ENCODE measurements at places on chromosomes 7 and 10.

GRCh38 chr7:125254566-125254965 lies 324.9 kb upstream of the POT1 start:
- no peak for DNase-seq

DNA sequence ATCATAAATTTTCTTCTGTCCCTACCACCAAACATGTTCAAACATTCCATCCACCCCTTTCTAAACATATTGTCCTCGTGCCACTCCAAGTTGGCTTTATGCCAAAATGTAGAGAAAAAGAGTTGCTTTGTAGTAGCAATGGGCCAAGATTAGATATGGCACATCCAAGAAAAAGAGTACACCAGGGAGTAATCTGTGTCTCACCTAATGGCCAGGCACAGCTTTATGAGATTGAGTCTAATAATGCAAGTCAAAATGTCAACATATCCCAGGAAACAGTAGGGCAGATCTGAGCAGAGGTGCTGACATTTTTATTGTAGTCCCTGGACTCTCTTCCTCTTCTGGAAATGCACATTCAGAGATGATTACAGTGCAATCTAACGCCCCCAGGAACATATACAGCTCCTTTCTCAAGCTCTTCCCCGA lies 5.7 kb upstream of the OR6V1 start:
- DNase-seq: no peak

- no peak for DNase-seq
These were observed 56.2 kb downstream of the XPNPEP1 start for GRCh38 chr10:109866995-109867635.

DNA sequence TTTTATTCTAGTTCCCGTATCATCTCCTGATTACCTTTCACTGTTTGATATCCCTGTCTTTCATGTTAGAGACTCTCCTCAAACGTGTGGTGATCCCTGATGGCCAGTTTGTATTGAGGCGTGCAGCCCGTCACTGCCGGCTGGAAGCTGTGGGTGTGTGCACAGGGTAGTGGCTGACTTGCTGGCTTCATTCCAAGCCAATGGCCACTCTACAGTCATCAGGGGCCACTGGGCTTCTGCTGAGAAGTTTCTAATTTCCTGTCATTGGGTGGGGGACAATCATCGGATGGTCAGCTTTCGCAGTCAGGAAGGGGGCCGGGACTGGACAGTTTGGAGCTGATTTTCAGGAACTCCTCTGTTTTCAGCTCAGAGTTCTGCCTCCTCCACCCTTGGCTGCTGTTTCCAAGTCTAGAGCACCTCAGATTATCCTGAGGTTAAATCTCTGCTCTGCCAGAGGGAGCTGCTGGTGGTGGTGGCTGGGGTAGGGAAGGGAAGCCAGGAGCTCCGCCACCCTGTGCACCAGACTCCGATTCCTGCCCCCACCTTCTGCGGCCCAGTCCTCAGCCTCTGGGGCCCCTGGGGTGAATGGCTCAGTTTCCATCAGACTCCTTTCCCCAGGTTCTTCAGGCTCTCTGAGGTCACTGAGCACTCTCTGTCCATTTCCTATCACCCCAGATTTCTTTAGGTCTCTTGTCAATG lies 34.9 kb downstream of the BAIAP2L1 start:
- no peak for DNase-seq

GRCh38 chr10:116133634-116134033 lies 139.4 kb downstream of the GFRA1 start:
- no peak for DNase-seq

- DNase-seq: no peak
These were observed 190.0 kb downstream of the PLXNA4 start for GRCh38 chr7:132386201-132386681.

DNA sequence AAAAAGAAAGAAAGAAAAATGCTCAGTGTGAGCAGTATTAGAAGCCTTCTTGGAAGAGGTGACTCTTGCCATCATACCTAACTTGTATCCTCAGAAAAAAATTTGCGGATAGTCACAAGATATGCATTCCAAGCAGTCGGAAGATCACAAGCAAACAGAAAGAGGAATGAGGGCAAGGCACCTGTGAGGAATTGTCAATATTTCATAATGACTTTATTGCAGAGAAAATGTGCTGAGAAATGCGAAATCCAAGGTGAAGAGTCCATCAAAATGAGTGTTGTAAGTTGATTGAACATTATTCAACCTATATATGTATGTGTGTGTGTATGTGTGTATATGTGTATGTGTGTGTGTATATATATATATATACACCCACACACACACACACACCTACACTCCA lies 1624.7 kb upstream of the LRRTM3 start:
- no peak for DNase-seq

DNA sequence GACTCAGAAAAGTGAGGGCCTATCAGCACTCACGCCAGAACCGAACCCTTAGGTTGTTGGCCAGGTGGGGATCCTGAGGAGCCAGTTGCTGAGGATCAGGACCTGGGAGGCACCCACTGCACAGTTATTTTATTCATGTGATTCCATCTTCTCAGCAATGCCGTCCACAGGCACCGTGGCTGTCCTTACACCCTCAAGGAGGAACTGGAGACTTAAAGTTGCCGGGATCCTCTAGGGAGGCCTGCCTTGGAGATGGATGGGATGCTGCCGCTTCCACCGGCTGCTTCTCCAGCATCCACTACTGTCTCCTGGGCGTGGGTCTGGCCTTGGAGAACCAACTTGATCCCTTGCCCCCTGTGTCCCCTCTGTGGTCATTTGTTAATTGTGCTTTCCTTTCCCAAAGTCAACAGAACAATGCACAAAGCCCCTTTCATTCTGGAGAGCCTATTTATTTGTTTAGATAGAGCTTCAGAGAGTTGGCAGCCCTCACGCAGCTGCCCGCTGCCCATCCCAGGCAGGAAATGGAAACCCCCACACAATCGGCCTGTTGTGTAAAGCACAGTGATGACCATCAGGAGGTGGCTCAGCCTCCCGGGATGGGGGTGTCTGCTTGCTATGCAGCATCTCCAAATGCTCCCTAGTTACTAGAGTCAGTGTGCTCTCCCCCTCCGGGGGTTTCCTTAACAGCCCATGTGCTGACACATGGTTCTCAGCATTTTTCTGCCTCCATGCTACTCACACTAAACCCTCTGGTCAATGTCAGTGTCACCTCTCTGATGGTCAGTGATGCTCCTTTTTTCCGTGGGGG lies 52.9 kb upstream of the IGFBP3 start:
- DNase-seq: no peak

DNA sequence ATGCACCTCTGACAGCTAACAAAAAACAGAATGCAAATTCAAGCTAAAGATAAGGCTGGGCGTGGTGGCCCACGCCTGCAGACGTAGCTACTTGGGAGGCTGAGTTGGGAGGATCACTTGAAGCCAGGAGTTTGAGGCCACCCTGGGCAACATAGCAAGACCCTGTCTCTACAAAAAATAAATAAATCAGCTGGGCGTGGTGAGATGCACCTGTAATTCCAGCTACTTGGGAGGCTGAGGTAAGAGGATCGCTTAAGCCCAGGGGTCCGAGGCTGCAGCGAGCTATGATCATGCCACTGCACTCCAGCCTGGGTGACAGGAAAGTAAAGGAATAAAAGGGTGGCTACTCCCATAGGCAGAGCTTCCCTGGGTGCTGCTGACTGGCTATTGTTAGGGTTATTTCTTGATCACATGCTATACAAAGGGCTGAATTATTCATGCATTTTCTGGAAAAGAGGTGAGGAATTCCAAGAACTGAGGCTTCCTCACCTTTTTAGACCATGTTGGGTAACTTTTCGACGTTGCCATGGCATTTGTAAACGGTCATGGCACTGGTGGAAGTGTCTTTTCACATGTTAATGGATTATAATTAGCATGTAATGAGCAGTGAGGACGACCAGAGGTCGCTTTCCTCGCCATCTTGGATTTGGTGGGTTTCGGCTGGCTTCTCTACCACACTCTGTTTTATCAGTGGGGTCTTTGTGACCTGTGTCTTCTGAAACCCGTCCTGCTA lies 6.9 kb upstream of the PSMG3 start:
- no peak for DNase-seq

GRCh38 chr10:71767420-71768035 lies 5.8 kb downstream of the VSIR start:
- no peak for DNase-seq

DNA sequence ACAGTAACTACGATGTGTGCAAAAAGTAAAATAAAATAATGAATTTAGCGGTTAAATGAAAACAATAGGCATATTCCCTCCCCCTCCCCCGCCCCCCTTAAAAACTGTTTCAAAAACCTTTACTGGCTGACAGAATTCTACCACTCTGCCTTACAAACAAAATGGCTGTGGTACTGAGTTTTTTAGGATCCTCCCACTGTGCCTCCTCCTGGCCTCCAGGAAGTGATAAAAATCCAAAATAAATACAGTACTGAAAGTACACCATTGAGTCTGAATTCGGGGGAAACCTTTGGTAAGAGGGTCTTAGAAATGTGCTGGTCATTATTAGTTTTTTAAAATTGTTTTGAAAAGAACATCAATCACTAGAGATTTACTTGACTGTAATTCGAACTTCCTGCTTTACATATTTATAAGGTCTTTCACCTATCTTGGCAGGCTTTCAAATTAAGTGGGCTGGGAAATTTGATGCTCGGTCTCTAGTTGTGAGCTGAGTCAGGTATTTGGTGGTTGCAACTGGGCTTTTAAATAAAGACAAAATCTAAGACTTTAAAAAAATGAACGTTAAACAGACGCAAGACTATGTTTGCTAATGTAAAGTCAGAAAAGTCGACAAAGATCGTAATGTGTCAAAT lies 32.5 kb upstream of the EPC1 start:
- DNase-seq: peak; percentile 59

GRCh38 chr10:18340496-18341051 lies 200.3 kb downstream of the CACNB2 start:
- no peak for DNase-seq

- DNase-seq: no peak
These were observed 39.5 kb upstream of the PFKP start for GRCh38 chr10:3027866-3028265.

- DNase-seq: no peak
These were observed 111.8 kb downstream of the HPSE2 start for GRCh38 chr10:99123851-99124250.

GRCh38 chr10:79376751-79377556 lies 29.7 kb downstream of the PPIF start:
- no peak for DNase-seq

- DNase-seq: no peak
These were observed 509.8 kb downstream of the SUGCT start for GRCh38 chr7:40644454-40645188.

- peak; percentile 55 for DNase-seq
These were observed 81.9 kb upstream of the DYNC1I1 start for GRCh38 chr7:95690367-95690947.

DNA sequence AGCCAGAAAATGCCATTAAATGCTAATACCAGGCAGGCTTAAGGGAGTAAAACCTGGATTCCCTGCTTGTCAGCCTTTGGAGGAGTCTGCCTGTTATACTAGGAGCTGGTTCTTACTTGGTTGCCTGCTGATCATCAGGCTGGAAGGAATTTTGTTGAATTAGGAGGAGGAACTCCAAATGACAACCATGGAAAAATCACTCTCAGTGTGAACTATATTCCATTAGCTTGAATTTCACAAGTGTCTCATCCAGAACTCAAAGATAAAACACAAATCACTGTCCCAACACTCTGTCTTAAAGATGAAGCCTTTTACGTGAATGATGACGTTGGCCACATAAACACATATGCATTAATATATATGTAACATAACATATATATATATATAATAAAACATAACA lies 238.9 kb upstream of the PLXDC2 start:
- DNase-seq: no peak

DNA sequence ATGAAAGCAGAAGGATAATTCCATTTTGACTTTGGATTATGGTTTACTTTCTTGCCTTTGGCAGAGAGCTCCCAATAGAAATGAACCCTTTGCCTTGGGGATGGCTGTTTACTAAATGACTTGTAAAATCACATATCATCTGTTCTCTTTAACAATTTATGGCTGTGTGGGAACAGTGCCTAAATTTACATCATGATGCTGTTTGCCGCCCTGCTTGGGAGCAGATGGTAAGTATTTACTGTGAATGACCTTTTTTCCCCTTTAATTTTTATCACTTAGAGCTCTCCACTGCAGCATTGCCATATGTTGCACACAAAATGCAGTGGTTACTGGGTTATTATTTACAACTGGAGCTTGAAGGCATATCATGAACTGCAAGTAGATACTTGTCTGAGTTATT lies 13.4 kb downstream of the HEPACAM2 start:
- peak; percentile 87 for DNase-seq

DNA sequence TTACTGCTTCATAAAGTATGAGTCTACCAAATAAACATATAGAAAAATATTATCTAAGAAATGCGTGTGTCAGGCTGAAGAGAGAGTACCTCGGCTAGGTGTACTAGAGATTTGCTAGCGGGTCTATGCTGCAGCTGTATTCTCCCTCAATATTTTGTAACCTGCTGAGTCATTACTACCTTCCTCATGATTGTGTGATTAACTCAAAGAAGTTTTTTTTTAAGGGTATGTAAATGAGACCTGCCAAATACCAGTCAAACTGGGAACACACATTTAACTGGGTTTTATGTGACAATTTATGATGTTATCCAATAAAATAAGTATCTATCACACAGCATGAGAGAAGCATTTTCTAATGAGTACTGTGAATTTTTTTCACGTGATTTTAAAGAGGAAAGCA lies 180.4 kb downstream of the RNF133 start:
- no peak for DNase-seq

GRCh38 chr10:87794285-87794684 lies 23.7 kb downstream of the ATAD1 start:
- DNase-seq: no peak

- no peak for DNase-seq
These were observed 104.0 kb downstream of the PON1 start for GRCh38 chr7:95220328-95220727.

DNA sequence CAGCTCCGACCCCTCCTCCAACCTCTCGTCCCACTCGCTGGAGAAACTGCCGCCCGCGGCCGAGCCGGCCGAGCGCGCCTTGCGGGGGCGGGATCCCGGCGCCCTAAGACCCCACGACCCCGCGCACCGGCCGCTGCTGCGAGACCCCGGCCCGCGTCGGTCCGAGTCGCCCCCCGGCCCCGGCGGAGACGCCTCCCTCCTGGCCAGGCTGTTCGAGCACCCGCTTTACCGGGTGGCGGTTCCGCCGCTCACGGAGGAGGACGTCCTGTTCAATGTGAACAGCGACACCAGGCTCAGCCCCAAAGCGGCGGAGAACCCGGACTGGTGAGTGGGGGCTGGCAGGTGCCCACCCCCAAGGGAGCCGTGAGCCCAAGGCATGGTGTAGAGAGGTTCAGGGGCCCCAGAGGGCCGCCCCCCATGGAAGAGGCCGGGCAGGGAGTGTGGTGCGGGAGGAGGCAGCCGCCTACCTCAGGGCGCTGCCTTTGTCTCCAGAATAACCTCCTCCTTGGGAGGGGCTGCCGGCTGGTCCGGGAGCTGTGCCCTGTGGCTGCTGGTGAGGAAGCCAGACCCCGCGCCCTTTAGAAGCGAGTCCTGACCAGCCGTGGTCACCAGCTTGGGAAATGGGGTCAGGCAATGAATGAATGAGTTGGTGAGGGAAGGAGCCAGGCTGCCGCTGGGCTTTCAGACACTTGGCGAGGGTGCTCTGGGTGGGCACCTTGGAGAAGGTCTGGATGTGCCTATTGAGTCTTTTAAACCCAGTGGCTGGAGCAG lies 1.3 kb downstream of the FAM20C start:
- DNase-seq: no peak

GRCh38 chr10:117322260-117322659 lies 53.0 kb downstream of the PDZD8 start:
- no peak for DNase-seq

- DNase-seq: no peak
These were observed 21.3 kb downstream of the CCDC71L start for GRCh38 chr7:106639476-106640334.

All from NCI-H2171 (cell line).